Right renal pelvis (tissue), 4 donors: ENCODE measurements at places on chromosomes 5 and 9. TPM values are rescaled to one million over a fixed set of nuclear protein-coding genes. Genes with fewer than 3 reads are reported as not detected.

- no peak for DNase-seq
These were observed 1474.3 kb upstream of the CDH9 start for GRCh38 chr5:28512648-28513047.

- DNase-seq = no peak
These were observed 183.6 kb downstream of the AOPEP start for GRCh38 chr9:94909965-94910730.

DNA sequence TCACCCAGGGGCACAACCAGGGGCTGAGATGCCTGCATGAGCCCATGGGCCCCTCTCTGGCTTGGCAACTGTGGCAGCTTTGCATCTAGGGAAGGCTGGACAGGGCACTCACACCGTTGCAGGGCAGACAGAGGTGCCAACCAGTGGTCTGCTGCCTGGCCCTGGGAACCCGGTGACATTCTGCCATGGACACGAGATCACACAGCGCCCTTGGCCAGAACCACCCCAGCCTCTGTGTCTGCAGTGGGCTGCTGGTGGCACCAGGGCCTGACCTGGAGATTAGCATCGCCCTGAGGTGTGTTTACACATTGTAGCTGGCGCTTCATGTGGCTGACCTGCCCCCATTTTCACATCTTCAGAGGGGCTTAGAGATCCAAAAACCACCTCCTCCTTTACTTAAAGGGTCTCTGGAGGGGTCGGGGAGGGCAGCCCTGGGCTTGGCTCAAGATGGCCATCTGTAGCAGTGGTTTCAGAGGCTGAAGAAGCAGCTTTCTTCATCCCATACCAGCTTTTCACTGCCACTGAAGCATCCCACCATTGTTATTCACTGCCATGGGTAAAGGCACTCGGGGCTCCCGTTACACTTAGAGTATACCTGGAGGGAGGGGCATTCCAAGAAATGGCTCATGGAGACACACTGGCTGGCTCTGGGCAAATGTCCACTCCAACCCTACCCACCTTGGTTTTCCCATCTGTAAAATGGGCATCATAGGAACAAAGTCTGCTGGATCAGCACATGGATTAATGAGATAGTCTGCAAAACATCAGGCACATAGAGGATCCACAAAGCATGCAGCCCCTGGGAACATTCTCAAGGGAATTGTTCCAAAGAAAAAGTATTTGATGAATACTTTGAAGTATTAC, 11.4 kb downstream of the DCANP1 start:
- DNase-seq = no peak

- no peak for DNase-seq
These were observed 424.1 kb upstream of the KIF2A start for GRCh38 chr5:61881821-61882487.

DNA sequence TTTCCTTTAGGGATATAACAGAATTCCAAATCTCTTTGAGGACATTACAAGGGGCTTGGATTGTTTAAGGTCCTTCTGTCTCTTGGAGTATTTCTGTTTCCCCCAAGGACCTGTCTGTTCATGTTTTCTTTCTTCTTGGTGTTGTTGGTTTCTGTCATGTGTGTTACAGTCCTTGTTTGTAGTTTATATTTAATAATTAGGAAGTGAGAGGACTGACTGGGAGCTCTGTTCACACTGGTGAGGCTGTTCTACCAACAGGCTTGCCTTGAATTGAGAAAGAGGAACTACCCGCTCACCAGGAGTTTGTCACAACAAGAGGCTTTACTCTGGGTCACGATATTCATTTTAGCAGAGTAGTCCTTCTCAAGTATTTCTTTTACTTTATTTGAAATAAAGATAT, 119.2 kb upstream of the SV2C start:
- DNase-seq = no peak

DNA sequence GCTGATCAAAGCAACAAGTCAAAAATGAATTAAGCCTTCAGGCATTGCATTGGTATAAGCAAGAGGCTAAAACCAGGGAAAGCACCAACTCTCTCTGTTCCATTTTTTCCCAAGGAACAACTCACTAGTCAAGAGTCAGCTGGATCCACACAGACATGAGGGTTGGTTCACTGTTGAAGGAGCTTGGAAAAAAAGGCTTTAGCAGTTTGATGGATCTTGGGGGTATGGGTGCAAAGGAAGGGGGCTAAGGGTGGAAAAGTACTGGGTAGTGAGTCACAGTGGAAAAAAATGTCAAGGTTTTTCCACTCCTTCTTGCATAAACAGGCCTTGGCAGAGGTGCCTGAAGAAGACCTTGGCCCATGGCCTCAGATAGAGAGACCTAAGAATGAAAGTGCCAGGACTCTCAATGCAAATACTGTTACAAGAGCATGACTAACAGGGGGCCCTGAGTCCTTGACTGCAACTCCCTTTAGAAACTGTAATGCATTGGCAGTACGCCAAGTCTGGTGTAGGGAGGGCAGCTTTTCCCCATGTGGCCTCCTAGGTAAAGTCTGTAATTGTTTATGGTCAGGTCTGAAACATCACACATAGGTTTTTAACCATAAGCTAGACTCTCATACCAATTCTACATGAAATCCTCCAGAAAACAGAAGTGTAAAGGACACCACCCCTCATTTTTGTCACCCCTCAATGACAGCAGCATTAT, 23.7 kb downstream of the ACTL7A start:
- DNase-seq = peak; percentile 7

GRCh38 chr5:61423487-61424145, 91.6 kb downstream of the ZSWIM6 start:
- DNase-seq = no peak

GRCh38 chr9:99859243-99859980, 37.7 kb downstream of the NR4A3 start:
- no peak for DNase-seq

GRCh38 chr5:56493766-56494165, 260.6 kb upstream of the ANKRD55 start:
- no peak for DNase-seq

GRCh38 chr9:16171911-16172310, 619.1 kb downstream of the CCDC171 start:
- no peak for DNase-seq

DNA sequence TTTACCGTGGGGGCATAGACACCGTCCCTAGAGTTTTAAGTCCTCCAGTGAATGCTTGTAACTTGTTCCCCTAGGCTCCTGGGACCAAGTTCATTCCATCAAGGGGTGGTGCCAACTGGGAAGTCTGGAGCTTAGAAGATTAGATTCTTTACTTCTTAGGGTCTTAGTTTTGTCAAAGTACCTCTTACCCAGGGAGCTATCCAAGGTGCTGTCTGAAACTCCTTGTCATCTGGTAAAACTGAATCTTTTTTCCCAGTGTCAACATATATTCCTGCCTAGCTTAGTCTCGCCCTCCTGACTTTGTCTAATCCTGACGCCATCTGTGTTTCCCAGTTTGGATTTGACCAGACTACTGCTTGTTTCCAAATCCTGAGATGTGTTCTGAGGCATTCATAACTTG, 41.6 kb downstream of the MAMDC2 start:
- peak; percentile 39 for DNase-seq

DNA sequence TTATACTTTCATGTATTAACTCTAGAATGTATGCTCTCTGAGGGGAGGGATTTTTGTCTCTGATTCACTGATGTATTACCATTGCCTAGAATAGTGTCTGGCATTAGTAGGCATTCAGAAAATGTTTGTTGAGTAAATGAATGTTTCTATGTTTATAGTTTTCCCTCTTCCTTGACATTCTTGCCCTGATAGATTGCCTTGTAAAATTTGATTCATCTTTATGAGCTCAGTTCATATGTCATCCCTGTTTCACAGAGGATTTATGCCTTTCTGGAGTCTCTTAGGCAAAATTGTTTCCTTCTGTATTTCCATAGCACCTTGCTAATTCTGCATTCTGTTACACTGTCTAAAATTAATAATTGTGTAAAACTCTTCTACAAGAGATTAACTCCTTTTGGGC, 72.3 kb downstream of the RASA1 start:
- DNase-seq = no peak

- DNase-seq = no peak
These were observed 459.3 kb downstream of the MAT2B start for GRCh38 chr5:163964671-163965070.

Gene DNAH5
- polyA plus RNA-seq = 2.7 TPM

Gene SH3PXD2B
- 31.5 TPM for polyA plus RNA-seq

Gene ELAVL2
- polyA plus RNA-seq = 2.9 TPM

Gene THG1L
- polyA plus RNA-seq = 27.7 TPM

Gene CTSV
- 33.9 TPM for polyA plus RNA-seq

Gene FRMD3
- 21.4 TPM for polyA plus RNA-seq

Gene KYAT1
- 23.6 TPM for polyA plus RNA-seq

Gene SLC22A4
- polyA plus RNA-seq = 4.2 TPM
